Psoas muscle (tissue), 8 donors: ENCODE measurements at places on chromosomes 11 and 22. TPM values are rescaled to one million over a fixed set of nuclear protein-coding genes. Genes with fewer than 3 reads are reported as not detected.

GRCh38 chr11:119056421-119056999, 495 bp downstream of the HYOU1 start:
- peak; percentile 64 for DNase-seq

The RAB39A gene
- total RNA-seq = 0.23 TPM

GRCh38 chr11:8263109-8263768, 439 bp downstream of the LMO1 start:
- DNase-seq = no peak

The GAL3ST1 gene
- 1.2 TPM for total RNA-seq

DNA sequence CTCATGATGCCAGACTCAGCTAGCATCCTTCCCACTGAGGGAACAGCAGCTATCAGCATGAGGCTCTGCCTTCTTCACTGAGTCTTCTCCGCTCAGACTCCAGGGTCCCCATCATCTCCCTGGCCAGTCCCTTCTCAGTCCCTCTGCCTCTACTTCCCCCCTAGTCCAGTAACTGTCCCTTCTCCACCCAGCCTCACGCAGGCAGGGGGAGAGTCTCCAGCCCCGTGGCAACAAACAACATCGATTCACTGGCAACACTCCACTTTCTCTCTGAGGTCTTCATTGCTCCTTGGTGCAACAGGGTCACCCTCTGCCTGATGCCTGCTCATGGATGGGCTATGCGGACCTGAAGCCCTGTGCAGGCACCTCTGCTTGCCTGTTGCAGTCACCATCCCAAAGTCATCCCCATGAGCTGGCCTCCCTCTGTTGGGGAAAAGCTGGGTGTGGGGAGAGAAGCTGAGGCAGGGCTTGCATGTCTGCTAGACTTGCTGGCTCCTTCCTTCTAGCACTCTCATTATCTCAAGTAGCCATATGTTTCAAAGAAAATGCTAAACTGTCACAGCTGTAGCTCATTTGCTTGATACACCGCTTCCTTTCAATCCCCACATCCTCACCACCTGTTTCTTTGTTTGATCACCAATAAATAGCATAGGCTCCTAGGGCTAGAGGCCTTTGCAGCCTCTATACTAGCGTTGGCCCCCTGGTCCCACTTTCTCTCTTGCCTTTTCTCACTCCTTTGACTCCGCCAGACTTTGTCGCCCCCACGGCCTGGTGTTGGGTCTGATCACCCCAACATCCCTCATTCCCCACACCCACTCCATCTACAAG, 4.3 kb upstream of the BCR start:
- DNase-seq = no peak

DNA sequence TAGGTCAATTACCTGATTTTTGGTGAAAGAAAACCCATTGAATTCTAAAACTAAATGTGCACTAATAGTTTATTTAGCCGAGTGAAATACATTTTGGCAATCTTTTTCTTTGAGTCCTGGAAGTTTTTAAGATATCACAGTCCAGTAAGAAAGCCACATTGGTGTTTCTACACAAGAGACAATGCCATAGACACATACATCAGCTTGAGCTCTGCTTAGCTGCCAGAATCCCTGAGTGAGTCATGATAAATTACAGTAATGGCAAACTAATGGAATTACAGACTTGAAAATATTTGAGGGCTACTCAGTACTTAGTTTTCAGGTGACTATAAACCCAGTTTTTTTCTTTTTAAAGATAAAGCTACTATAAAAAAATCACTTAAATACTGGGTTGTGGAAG, 155.4 kb downstream of the OR4C45 start:
- DNase-seq = no peak

The KRTAP5-10 gene
- total RNA-seq = not detected

GRCh38 chr11:94725097-94725496, 43.1 kb upstream of the AMOTL1 start:
- DNase-seq = no peak

The PANX3 gene
- not detected for total RNA-seq

The ABCC8 gene
- total RNA-seq = 0.64 TPM

DNA sequence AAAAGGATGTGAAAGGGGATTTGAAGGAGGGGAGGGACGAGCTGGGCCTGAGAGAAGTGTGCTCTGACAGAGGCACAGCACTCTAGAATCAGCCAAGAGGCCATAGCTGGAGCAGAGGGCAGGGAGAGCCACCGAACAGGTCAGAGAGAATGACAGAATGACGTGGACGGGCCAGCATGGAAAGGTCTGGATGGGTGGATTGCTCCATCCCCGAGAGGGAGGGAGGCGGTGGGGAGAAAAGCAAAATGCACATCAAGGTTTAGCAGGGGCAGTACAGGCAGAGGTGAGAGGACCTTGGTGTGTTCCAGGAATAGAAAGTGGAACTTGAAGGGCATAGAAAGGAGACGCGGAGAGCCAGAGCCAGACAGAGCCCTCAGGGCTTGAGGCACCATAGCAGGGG, 6.9 kb downstream of the PMM1 start:
- no peak for DNase-seq
